ENCODE measurements at places on chromosomes 2 and 18.

DNA sequence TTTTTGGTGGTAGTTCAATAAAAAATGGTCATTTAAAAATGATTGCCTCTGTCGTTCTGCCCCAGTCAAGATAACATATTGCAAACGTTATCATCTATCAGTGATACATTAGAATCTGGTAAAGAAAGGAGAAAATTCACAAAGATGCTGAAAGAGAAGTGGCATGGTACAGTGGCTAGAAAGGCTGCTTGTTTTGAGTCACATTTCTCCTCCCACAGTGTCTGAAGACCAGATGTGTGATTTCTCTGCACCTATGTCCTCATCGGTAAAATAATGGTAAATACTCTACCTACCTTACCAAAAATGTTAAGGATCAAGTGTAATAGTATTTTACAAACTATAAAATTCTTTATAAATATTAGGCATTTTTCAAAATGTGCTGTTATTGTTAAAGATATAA lies 76.1 kb upstream of the NOSTRIN start:
- DNase-seq = no peak

- peak; percentile 17 for DNase-seq
Observed at GRCh38 chr2:96111823-96112500, 4.4 kb downstream of the ADRA2B start.

GRCh38 chr2:213545481-213545880 lies 261.2 kb downstream of the SPAG16 start:
- no peak for DNase-seq

- no peak for DNase-seq
Observed at GRCh38 chr2:74828543-74828942, 5.4 kb upstream of the HK2 start.

DNA sequence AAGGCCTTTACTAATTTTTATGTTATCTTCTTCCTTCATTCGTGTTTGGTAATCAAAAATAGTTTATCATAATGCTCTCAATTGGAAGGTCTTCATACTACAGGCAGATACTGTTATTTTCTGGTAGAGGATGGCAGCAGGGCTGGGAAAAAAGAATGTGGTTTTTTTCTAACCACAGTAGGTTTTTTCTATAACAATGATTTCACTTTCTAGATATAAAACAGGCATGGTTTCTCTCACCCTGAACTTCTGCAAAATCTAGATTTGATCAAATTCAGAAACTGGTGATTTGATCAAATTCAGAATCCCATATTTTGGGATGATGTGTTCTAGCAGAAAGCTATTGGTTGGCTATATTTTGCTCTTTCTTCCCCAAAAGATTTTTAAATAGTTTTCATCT lies 27.6 kb downstream of the BCL11A start:
- no peak for DNase-seq

DNA sequence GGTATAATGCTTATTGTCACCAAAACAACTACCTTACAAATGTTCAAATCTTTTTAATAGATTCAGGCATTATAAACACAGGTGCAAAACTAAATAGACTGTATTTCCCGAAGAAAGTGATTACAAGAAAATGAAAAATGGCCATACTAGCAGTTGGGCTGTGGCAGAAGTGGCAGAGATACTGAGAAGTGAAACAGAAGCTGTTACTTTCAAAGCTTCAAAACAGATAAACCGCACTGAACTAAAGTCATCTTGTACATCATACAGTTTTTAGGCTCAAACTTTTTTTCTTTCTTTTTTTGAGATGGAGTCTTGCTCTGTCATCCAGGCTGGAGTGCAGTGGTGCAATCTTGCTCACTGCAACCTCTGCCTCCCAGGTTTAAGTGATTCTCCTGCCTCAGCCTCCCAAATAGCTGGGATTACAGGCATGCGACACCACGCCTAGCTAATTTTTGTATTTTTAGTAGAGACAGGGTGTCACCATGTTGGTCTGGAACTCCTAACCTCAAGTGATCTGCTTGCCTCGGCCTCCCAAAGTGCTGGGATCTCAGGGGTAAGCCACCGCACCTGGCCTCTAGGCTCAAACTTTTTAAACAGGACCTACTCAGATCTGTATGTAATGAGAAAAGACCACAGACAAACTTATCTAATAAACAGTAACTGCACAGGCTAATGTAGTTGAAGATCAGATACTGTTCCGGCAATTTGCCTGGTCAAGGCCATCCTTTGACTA lies 77.9 kb upstream of the SATB2 start:
- no peak for DNase-seq

- no peak for DNase-seq
Observed at GRCh38 chr2:158319269-158319668, 137.3 kb downstream of the CCDC148 start.

DNA sequence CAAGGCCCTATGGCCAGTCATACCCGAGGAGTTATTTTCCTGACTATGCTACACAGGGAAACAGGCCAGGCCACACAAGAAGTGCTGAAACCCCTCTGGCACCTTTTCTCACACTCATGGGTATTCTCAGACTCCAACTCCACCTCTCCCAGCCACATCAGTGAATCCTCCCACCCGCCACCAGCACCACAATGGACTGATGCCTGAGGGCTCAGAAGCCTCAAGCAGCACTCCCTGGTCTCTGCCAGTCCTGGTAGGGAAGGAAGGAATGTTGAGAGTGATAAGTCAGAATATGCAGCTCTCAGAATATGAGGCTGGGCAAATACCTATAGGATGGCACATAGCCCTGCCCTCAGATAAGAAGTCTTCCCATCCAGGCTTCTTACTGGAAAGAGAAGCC lies 391.1 kb downstream of the ALK start:
- no peak for DNase-seq

GRCh38 chr18:32875625-32876024 lies 102.8 kb upstream of the KLHL14 start:
- DNase-seq = no peak

GRCh38 chr2:136286423-136286822 lies 168.5 kb upstream of the CXCR4 start:
- no peak for DNase-seq

GRCh38 chr2:241329669-241330615 lies 14.2 kb downstream of the SEPTIN2 start:
- no peak for DNase-seq

DNA sequence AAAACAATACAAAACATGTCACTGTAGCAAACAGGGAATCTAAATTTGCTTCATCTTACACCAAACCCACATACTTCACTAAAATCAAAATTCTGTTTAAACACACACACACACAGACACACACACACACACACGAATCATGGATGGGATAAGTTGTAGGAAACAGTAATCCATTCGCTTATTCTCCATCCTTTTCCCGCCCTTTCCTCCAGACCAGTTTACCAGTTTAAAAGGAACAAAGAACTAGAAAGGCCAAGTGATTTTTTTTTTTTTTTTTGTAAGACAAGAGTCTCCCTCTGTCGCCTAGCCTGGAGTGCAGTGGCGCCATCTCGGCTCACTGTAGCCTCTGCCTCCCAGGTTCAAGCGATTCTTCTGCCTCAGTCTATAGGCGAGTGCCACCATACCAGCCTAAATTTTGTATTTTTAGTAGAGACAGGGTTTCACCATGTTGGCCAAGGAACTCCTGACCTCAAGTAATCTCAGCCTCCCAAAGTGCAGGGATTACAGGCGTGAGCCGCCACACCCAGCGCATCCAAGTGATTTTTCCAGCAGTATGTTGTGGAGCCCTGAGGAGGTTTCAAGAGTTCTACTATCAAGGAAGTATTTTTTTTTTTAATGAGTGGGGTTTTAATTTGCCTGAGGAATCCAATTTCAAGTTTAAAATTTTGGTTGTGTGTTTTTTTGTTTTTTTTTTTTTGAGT lies 5.7 kb downstream of the PSME4 start:
- DNase-seq = no peak

GRCh38 chr2:208366215-208367127 lies 40.1 kb upstream of the PTH2R start:
- DNase-seq = no peak

GRCh38 chr2:102063487-102063911 lies 71.7 kb downstream of the IL1R2 start:
- peak; percentile 49 for DNase-seq

- DNase-seq = no peak
Observed at GRCh38 chr2:85765081-85765731, 11.4 kb downstream of the ATOH8 start.

DNA sequence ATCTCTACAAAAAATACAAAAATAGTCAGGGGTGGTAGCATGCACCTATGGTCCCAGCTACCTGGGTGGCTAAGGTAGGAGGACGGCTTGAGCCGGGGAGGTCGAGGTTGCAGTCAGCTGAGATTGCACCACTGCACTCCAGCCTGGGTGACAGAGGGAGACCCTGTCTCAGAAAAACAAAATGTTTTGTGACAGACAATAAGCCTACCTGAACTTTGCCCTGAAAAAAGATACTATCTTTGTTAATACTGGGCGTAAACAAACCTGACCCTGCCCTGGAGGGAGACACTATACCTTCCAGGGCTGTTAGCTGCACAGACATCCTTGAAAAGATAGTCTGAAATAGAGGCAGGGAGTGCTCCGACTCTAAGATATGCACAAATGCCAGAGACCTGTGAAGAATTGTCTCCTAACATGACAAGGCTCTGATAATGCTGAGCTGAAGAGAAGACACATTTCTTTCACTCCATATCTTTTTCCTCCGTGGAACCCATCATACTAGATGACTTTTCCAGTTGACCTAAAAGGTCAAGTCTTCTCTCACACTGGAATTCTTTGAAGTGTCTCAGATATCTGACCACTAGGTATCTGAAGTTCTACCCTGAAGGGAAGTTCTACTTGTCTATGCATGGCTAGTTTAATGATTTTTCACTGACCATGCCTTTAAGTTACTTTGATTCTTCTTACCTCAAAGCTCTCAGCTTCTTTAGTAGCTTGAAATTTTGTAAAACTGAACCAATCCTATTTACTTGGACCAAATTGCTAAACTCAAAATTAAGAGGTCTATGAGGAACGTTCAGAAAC lies 20.9 kb upstream of the HK2 start:
- DNase-seq = no peak
